ENCODE measurements at places on chromosomes 3 and 15.

DNA sequence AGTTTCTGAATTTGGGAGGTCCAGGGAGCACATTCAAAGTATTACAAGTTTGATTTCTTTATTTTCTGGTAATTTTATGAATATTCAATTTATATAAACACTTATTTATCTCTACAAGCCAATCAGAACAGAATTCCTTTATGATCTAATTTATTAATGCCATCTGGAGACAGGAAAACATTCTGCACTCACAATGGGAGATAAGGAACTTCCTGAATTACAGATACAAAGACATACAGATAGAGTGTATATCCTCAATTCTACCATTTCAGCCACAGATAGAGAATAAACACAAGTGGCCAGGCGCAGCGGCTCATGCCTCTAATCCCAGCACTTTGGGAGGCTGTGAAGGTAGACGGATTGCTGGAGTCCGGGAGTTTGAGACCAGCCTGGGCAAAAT lies 86.0 kb downstream of the IQCH start:
- no peak for DNase-seq

DNA sequence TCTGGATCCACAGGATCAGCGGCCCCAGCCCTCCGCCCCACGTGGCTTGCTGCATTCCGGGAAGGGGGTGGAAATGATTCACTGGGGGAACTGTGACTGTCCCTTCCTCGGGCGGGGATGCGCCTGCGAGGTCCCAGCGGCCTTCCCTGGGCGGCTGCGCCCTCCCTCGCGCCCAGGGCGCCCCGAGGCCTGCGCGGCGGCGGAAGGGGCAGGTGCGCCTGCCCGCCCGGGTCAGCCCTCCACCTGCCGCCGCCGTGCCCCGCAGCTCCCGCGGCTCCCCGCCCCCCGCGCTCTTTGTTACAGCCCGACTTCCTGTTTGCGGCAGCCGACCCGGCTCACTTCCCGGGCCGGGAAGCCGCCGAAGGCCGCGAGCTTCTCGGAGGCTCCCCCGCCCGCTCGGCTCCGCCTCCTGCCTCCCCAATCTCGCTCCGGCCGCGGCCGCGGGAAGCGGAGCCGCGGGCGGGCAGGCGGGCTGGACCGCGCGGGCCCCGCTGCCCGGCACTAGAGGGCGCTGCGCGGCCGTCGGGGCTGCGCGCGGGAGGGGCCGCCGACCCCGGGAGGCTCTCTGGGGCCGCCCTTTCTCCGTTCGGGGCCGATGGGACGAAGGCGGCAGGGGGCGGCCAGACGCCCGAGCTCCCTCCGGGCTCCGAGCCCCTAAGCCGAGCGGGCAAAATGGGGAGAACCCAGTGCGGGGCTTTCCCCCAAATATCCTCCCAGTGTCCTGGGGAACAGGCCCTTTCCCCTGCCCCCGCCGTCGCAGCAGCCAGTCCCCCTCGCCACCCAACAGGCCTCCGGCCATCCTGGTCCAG lies 11.5 kb upstream of the CHAC1 start:
- peak; percentile 41 for DNase-seq

GRCh38 chr3:157491136-157491535 lies 12.1 kb downstream of the VEPH1 start:
- DNase-seq: no peak

- DNase-seq: no peak
Observed at GRCh38 chr3:120743556-120744195, 1.1 kb downstream of the GTF2E1 start.

- DNase-seq: no peak
Observed at GRCh38 chr3:175246766-175247165, 387.6 kb downstream of the NAALADL2 start.

GRCh38 chr3:45071075-45071474 lies 45.0 kb downstream of the CLEC3B start:
- DNase-seq: no peak

GRCh38 chr3:22101351-22101750 lies 350.3 kb upstream of the ZNF385D start:
- DNase-seq: no peak

DNA sequence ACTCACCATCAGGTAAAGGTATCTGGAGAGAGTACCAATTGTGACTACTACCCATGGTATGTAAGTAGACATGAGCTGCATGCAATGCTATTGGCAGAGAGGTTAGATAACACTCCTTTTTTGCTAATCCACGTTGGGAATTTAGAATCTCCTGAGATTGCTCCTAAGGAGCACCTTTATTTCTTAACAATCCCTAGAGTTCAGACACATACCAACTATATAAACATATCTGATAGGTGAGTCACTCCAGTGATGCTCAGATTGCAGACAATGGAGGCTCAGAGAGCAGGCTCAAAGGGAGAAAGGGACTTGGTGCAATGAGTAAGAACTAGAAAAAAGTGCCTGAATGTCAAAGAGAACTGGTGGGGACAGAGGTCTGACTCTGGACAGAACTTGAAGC lies 47.0 kb upstream of the LRRFIP2 start:
- peak; percentile 87 for DNase-seq

- DNase-seq: no peak
Observed at GRCh38 chr15:39460748-39461147, 120.1 kb upstream of the THBS1 start.

DNA sequence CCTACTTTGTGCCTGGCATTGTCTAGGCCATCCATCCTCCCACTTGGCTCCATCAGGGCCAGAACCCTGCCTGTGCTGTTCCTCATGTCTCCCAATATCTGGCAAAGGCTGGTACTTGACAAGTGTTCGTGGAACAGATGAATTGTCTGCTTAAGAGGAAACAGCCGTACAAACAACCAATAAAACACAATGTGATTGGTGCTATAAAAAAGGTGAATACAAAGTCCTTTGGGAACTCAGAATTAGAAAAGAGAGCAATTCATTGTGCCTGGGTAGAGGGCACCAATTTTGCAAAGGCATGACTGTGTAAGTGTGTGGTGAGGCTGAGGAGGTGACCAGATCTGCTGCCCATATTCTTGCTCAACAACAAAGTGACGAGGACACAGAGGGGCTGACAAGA lies 164.5 kb upstream of the PPP2R3A start:
- no peak for DNase-seq

DNA sequence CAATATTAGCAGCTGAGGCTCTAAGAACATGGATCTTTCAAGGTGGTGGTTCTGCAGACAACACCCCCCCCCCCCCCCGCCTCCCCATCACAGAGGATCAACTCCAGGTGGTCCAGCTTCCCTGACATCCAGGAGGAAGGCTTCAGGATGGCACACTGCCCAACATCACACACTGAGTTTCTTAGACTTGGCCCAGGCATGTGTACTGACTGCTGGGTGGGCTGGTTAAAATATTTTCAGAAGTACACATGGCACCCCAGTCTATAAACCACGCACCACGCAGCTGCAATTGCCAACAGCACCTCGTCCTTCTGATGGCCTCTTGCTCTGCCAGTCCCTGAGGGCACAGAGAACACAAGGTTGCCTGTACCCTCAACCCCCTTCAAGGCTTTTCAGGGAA lies 22.1 kb downstream of the SRPRB start:
- DNase-seq: no peak

DNA sequence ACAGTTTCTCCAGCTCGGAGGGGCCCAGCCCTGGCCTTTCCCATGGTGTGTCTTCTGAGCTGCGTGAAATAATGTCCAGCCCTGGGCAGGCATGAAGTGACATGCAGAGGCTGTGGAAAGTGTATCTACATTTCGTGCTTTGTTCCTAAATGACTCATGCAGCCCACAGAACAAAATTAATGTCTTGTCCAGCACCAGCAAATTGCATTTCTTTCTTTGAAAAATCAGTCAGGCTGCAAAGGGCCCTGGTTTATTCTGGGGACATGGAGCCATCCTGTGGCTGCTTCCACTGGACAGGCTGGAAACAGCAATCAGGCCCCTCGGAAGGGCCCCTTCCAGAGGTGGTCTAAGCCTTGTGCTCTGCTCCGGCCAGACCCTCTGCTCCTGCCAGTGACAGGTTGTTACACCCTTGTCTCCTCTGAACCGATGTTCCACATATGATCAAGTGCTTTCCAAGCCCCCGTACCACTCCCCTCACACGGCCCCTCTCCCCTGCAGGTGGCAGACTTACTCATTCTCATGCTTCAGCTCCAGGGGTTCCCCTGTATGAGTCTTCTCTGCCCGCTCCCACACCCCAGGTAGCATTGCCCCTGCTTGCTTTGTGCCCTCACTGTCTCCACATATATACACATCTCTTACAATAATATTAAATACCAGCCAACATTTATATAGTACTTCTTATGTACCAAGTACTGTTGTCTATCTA lies 33.7 kb downstream of the CRYGS start:
- no peak for DNase-seq

- DNase-seq: no peak
Observed at GRCh38 chr15:58548308-58549012, 116.7 kb downstream of the LIPC start.

DNA sequence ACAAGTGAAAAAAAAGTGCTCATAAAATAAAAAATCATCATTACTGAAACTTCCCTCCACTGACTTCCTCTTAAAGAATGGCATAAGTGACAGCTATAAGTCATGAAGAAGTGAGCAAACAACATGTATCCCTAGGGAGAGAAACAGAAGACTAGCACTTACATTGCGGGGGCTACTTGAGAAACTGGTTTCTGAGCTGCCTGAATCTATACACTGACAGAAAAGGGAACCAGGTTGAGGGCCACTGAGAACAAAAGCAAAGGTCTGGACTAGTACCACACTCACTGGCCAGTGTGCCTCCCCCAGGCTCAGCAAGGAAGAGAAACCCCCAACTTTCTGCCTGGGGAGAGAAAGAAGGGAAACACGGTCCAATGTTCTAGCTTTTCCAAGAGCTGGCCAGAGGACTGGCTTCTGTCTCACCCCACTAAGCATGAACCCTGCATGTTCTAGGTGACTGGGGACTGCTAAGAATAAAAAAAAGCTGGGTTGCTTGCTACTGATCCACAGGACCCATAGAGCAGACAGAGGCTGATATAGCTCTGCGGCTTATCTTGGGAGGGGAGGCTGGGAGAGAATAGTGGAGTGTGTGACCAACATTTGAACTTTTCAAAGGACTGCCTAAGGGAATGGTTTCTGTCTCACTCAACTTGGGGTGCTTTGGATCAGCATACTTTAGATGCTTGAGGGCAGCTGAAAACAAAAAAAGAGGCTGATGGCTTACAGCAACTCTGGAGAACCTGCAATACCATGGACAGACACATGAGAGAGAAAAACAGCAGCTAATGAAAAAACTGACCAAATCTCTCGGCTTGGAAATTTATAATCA lies 8.1 kb downstream of the RAD18 start:
- DNase-seq: no peak

DNA sequence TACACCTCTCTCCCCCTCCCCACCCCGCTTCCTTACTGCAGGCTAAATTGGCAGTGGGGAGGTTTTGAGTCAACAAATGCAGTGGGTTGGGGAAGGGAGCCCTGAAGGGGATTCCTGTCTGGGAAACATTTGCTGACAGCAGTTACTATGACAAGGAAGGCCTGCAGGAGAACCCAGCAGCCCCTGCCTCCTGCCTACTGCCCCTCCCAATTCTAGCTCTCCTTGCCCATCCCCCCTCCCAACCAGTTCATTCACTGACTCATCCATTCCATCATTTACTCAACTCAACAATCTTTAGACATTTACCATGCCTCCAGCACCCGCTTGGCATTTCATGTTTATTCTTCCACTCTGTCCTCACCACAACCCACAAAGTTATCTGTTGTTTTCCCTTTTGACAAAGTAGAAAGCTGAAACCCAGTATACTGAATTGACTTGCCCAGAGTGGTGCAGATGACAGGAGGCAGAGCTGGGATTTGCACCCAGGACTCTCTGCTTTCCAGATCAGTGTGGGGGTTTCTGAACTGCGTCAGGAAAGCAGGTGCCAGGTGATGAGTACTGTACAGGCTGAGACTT lies 75.0 kb downstream of the MAGEF1 start:
- no peak for DNase-seq

GRCh38 chr15:57527382-57528091 lies 64.2 kb upstream of the MYZAP start:
- DNase-seq: peak; percentile 46

DNA sequence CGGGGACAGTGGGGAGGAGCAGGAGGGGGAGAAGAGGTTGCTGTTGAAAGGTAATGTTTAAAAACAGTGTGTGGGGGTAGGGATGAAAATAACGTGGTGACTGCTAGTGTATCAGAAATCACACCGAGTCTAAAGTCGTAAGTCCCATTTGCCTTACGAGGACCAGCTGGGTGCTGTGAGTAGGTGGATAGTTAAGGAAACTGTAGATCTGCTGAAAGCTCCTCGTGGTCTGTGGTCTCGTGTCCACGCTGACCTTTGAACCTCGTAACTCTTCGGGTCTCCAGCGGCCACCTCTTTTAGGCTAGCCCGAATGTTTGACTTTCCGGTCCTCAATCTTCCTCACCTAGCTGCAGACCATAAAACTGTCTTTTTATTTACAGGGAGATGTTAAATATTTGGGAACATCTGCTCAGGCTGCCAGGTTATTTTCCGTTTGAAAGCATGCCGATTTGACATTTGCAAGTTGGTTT lies 29.3 kb upstream of the ST3GAL6 start:
- no peak for DNase-seq
